ENCODE measurements at places on chromosomes 5 and 9.

DNA sequence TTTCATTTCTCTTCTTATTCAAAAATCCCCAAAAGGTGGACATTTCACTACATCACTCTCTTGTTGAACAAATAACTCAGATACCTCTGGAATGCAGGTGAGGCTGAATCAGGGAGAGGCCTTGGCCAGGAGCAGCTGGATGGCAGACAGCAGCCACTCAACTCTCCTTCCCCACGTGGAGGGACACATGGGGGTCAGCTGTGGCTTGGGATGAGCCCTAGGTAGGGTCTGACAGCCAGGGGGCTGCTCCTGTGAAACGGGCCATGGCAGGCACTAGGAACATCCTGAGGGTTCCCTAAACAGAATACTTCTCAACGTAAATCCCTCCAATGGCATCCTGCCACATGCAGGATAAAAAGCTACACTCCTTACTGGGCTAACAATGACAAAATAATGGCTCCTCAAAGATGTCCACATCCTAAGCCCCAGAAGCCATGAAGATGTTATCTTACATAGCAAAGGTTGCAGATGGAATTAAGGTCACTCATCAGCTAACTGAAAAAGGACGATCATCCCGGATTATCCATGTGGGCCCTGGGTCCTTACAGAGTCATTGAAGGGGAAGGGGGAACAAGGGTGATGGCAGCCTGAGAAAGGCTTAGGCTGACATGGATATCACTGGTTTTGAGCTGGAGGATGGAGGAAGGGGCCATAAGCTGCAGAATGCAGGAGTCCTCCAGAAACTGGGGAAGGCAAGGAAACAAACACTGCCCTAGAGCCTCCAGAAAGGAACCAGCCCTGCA is 31.4 kb upstream of the S1PR3 start:
- DNase-seq: no peak

DNA sequence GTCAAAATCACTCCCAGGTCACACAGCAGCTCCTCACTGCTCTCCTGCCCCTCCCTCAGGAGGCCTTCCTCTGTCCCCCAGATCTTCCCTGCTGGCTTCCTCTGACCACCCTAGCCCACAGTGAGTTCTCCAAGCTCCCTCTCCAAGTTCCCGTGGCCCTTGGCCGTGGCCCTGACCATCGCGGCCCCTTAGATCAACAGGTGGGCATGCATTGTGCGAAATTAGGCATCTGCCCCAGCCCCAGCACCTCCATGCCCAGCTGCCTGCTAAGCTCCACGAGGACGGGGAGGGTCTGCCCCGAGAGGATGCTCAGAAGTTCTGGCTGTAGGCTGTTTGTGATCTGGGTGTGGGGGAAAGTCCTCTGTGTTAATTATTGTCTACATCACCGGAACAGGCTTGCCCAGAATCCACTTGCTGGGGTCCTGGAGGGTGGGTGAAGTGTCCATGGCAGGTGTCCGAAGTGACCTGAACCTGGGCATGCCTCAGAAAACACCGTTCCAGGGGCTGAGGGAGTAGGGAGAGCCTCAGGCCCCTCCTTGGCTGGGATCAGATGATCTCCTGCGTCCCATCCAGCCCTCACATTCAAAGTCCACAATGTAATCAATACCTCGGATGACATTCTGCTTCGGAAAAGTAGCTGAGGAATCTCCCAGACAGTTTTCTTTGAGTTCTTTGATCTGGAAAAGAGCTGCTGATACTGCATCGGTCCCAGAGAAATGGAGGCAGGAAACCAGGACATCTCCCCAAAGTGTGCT is 194.8 kb downstream of the PAX5 start:
- DNase-seq: no peak

DNA sequence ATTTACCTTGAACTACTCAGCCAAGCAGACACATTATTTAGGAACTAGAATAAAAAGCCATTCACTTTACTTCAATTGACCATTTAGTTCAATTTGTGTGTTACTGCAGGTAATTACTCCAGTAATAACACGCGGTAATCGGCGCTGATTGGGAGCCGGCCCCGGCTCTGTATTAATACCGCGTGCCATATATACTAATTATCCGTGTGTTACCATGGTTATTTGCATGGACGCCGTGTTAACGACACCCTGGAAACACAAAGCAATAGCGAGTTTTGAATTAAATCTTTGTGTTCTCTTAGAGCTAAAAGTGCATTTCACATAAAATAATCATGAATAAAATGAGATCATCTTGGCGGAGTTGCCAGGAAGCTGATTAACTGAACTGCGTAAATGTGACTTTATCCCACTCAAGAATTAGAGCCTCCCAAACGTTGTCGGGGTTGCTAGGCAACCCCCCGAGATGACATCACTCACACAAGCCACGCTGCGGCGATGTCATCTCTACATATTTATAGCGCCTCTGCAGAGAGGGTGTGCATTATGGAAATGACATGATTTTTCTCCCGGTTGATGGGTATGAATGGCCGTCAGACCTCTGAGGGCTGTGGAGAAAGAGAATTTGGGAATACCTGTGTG is 41.4 kb upstream of the RNU6ATAC start:
- no peak for DNase-seq

DNA sequence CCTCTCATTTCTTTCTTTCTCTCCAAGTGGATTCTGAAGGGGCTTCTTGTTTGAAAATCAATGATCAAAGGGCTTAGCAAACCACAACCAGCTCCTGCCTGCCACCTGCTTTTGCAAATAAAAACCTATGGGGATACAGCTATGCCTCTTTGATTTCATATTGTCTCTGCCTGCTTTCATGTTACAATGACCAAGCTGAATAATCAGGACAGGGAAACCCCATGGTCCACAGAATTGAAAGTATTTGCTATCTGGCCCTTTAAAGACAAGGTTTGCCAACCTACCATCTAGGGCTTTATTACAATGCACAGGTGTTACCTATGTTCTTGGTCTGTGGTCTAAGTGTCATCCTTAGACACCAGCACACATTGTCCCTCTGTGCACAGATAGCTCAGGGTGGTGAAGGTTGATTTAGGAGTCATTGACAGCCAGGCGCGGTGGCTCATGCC is 28.8 kb upstream of the PLIN2 start:
- no peak for DNase-seq

DNA sequence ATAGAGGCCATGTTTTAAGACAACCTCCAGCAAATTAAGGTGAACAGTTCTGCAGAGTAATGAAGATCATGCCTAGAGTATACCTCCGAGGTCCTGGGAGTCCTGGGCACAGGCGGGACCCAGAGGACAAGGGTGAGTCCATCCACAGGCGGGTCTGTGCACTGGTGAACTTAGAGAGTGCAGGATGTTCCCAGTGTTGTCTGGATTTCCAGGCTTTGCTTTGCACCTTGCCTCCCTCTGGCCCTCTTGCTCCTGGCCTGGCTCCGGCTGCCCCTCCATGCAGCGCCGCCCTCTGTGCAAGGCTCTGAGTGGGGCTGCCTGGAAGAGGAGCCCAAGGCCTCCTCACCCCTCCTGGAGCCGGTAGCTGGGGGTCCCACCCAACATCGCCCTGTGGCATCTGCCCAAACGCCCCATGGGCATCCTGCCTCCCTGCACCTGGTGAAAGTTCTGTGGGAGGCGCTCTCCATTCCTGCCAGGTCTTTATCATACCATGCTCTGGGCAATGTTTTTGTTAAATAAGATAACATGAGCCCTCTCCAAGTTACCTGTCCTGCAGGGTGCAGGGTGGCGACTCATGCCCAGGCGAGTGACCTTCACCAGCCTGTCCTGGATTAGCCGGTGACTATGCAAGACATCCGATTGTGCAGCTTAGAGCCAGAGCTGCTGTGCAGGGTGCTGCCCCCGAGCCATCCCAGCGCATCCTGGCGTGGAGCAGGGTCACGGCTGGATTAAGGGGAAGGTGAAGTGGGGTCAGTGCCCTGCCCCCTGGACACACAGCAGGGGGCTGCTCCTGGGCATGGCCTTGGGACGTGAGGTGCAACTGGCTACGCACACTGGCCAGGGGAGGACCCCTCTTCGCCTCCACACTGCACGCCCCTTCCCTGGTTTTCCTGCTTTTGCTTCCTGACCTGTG is 41.3 kb upstream of the LPCAT1 start:
- DNase-seq: no peak

GRCh38 chr9:7033076-7034045 is 275.6 kb downstream of the KDM4C start:
- no peak for DNase-seq

- no peak for DNase-seq
Observed at GRCh38 chr9:109311286-109311685, 9.6 kb downstream of the EPB41L4B start.

DNA sequence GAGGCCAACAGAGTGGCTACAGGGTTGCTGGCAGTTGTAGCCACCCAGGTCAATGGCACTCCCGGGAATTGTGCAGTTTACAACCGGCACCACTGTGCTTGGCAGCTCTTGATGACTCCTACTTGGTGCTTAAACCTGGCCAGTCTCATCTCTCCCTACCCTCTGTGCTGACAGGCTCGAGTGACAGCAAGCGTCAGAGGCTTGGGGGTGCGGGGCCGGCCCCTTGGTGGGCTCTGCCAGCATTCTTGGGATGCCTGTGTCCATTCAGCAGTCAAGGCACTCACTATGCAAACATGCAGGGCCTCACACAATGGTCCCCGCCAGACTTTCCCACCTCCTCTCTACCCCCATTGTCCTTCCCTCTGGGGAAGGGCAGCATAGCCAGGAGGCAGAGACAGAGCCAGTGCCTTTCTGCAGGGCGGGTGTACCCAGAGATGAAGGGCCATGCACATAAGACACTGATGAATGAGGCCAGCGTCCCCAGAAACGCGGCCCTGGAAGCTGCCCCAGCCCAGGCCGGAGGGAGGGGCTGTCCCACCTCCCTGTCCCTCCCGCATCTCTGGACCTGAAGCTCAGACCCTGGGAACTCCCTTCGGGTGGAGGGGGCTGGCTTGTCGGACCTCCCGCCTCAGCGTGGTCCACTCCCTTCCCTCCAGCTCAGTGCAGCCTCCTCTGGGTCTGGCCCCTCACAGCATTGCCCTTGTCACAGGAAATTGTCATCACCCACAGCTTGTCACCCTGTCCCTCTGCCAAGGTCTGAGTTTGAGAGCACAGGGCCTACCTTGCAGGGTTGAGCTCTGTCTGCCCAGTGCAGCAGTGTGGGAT is 26.4 kb upstream of the NOTCH1 start:
- no peak for DNase-seq

GRCh38 chr9:96062031-96062430 is 186.5 kb downstream of the ERCC6L2 start:
- no peak for DNase-seq

GRCh38 chr9:35923927-35924763 is 14.9 kb downstream of the SPAAR start:
- no peak for DNase-seq

GRCh38 chr9:119367683-119368075 is 1.6 kb downstream of the BRINP1 start:
- no peak for DNase-seq

DNA sequence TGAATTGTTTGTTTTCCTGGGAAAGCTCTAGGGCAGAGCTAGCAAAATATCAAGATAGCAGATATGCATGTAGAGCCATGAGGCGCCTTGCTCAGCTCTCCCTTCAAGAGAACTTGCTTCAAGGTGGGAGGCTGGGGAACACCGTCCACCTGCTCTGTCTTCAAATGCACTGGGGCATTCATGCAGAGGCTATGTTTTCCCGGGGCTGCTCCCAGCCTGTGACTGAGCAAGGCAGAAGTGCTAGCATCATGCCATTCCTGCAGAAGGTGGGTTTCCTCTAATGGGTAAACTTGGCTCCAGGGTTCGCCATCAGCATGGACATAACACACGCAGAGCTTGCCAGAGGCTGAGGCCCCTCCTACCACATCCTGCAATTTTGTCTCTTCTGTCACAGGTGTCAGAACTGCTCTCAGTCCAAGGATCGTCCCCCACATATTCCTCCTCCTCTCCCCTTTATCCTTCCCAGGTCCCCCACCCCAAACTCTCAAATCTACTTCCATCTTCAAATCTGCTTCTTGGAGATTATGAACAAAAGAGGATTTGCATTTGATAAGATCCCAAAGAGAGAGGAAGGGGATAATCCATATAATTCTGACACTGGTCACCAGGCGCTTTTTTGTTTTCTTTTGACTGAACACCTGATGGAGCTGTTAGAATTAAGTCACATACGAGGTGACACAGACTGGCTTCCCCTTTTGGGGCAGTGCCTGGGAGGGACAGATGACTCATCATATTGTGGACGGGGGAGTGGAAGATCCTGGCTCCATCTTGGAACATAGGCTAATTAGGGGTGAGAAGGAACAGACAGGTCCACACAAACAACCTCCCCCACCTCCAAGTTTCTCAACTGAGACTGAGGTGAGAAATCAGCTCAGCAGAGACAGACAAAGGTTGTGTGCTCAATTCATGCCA is 85.0 kb upstream of the TAF11L2 start:
- DNase-seq: no peak

GRCh38 chr5:155027993-155028629 is 14.6 kb downstream of the KIF4B start:
- DNase-seq: peak; percentile 27

- DNase-seq: no peak
Observed at GRCh38 chr9:33823801-33824200, 6.8 kb downstream of the UBE2R2 start.

DNA sequence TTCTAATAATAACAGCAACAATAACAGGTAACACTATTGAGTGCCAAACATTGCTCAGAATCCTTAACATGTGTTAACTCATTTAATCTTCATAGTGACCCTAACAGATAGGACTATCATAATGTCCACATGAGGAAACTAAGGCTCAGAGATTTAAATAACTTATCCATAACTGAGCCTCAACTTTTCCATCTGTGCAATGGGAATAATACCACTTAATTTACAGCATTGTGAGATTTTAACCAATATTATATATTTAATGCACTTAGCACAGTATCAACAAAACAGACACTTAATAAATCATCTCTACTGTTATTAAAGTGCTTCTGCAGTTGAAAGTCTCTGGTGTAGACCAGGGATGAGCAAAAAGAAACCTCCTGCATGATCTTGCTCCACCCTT is 28.2 kb downstream of the TTC39B start:
- no peak for DNase-seq

DNA sequence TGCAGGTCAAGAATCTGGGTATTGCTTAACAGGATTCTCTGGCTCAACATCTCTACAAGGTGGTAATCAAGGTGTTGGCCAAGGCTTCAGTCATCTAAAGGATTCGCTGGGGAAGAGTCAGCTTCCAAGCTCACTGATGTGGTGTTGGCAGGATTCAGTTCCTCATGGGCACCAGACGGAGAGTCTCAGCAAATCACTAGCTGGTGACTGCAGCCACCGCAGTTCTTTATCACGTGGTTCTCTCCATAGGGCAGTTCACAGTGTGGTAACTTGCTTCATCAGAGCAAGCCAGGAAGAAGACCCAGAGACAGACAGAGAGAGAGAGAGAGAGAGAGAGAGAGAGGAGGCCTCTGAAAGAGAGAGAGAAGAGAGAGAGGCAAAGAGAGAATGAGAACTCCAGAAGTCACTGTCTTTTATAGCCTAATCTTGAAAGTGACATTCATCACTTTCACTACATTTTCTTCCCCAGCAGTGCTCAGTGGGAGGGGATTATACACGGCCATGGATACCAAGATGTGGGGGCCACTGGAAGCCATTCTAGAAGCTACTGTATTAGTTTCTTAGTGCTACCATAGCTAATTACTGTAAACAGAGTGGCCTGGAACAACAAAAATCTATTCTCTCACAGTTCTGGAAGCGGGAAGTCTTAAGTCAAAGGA is 109.2 kb upstream of the SMIM23 start:
- DNase-seq: no peak
